ENCODE measurements at places on chromosomes 7 and 10.

DNA sequence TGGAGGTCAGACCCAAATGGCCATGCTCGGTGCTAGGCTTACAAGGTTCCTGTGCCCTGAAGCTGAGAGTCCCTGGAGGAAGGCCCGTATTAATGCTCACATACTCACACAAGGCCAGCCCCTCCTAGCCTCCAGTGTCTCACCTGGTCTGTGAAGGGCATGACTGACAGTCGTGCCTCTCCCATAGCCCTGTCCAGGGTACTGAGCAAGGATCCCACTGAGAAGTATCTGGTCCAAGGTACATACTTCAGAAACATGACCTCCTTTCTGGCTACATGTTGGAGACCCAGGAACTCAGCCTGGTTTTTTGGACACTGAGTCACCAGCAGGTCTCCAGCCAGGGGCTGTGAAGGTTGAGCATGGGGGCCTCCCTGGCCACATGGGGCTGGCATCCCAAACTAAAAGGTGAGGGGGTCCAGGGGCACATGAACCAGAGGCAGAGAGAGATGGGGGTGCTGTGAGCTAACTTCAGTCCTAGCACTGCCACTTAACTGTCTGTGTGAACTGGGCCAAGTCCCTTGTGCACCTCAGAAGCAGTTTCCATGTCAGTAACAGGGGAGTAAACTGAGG lies 17.6 kb upstream of the RASGEF1A start:
- DNase-seq = no peak

DNA sequence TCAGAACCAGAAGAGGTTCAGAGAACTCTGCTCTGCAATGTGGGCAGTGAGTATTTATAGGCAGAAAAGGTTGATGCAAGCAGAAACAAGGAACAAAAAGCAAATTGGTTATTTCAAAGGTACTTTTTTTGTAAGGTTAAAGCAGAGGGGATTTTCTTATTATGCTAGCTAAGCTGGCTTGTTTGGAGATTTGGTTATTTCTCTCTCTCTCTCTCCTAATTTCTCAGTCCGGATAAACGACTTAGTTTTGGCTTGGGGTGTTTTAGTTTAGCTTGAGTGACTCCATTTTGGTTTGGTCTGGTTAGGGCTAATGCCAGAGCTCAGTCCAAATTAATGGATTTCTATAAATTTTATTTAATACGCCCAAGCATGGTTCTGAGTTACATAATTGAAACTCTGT lies 566.8 kb downstream of the SH2D4B start:
- no peak for DNase-seq

DNA sequence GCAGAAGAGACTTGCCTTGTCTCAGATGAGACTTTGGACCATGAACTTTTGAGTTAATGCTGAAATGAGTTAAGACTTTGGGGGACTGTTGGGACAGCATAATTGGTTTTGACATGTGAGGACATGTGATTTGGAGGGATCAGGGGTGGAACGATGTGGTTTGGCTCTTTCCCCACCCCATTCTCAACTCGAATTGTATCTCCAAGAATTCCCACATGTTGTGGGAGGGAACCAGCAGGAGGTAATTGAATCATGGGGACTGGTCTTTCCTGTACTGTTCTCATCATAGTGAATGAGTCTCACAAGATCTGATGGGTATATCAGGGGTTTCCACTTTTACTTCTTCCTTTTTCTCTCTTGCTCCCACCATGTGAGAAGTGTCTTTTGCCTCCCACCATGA lies 229.7 kb upstream of the KCND2 start:
- DNase-seq = no peak

DNA sequence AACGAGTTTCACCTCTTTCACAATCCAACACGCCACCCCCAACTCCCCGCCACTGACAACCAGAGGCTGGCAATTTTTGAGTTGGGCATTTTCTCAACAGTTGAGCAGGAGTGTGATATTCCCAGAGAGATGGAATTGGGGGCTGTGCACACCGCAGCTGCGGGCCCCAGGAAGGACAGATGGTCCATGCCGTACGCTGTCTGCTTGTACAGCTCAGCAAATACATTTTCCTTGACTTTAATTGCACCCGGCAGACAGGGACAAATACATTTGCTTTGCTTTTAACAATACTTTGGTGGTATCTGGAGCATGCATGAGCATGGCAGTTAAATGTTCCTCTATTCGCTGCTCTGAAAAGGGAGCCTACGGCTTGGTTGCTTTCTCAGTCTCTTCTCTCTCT lies 354.2 kb upstream of the DPP6 start:
- no peak for DNase-seq

DNA sequence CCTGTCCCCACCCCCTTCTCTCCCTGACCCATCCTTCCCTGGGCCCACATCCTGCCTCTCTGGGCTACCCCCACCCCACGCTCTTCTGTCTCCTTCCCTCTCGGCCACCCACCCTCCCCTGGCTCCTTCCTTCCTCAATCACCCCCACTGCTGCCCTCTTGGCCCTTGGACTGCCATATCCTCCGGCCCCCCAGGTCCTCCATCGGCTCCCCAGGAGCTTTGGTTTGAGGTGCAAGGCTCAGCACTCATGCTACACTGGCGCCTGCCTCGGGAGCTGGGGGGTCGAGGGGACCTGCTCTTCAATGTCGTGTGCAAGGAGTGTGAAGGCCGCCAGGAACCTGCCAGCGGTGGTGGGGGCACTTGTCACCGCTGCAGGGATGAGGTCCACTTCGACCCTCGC lies 10.9 kb downstream of the EPHB6 start:
- DNase-seq = no peak

- DNase-seq = no peak
Observed at GRCh38 chr10:32877915-32878314, 80.1 kb downstream of the ITGB1 start.

DNA sequence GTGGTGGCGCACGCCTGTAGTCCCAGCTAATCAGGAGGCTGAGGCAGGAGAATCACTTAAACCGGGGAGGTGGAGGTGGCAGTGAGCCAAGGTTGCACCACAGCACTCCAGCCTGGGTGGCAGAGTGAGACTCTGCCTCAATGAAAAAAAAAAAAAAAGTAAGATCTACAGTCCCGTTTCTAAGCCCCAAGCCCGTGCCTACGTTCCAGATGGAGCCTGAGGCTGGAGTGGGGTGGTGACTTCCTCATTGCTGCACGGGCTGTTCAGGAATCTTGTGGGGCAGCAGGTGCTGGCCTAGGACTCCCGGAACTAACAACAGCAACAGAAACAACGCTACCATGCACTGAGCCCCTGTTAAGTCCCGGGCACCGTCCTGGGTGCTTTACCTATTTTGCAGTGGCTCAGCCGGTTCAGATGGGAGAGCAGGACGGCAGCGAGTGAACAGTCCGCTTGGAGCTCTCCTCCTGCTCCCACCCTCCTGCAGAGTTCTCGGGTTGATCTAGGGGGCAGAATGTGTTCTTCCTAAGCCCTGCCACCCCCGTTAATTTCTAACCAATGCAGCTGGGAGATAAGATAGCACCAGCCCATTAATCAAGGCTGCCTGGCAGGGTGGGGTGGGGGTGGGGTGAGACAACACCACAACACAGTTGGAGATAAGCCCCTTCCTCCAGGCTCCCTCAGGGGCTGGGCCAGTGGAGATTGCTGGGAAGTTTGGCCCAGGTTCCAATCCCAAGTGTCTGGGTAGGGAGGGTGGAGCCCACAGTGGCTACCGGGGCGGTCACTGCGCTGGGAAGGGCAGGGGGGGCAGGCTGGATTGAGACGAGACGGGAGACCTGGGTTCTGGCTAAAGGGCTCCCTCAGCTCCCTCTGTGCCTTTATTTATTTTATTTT lies 17.0 kb upstream of the SFRP5 start:
- no peak for DNase-seq

- no peak for DNase-seq
Observed at GRCh38 chr7:28061824-28062196, 118.8 kb downstream of the JAZF1 start.

DNA sequence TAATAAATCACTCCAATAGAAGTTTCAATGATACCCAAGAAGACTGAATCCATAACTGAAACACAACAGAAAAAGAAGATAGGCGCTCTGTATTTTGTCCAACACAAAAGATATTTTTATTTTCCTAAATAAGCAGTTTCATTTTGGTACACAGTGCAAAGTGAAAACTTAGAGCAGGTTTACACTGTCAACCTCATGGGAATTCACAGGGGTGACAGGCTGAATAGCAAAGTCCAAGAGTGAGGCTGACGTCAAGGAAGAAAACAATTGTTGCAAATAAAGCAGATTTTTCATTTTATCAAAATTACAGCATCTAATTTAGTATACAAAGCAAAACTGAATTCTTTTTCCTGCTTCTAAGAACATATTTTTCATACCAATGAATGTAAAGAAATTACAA lies 28.6 kb downstream of the NAMPT start:
- DNase-seq = no peak

DNA sequence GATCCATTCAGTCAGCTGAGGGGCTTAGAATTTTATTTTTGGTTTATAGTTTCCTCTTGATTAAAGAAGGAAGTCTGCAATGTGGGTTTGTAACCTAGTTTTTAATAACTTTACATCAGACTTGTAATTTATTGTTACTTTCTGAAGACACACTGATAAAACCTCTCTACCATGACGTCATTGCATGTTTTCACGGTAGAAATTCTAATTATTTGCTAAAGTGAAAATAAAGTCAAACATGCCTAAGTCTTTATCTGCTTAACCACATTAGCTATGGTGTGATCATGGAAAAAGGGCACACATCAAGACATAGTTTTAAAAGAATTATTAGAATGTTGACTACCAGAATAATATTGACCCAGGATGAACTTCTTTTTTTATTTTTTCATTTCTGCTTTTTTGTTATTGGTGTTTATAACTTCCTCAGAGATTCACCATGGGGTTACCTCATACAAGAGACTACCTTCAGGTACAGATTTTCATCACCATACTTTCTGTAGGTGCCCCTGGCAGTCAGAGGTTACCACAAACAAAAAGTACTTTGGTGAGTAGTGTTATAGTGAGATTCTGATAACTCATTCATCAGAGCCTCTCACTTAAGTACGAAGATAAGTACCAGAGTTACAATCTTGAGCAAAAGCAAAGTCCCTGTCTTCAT lies 7.0 kb upstream of the PANK1 start:
- no peak for DNase-seq

All from HS-27A (cell line).